ENCODE measurements at places on chromosomes 2 and 18.
A peak's percentile ranks its signal among the peaks of the same experiment; 100 is the strongest.

DNA sequence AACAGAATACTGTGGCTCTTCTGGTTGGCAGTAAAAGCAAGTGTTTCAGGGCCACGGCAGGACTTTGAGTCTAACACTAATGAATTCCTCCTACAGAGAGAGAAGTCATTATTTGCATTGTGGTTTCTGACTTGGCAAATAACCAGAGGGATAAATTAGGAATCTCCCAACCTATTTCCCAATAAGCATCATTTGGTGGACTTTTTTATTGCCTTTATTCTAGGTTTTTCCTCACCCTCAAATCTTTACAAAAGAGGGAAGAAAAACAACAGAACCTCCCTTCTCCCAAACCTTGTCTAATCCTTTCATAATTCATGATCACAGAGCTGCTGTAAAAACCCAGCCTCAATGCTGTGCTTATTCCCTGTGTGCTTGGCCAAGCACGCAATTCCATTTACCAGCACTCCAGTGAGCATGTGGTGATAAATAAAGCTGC lies 179.7 kb downstream of the AGPS start:
- peak; percentile 65 for DNase-seq

- DNase-seq, result peak; percentile 99
These were observed 167.9 kb upstream of the NXPH2 start for GRCh38 chr2:138948070-138948539.

- DNase-seq, result no peak
These were observed 186.3 kb downstream of the EN1 start for GRCh38 chr2:118661179-118661578.

- no peak for DNase-seq
These were observed 49.7 kb downstream of the BABAM2 start for GRCh38 chr2:27940090-27940671.

DNA sequence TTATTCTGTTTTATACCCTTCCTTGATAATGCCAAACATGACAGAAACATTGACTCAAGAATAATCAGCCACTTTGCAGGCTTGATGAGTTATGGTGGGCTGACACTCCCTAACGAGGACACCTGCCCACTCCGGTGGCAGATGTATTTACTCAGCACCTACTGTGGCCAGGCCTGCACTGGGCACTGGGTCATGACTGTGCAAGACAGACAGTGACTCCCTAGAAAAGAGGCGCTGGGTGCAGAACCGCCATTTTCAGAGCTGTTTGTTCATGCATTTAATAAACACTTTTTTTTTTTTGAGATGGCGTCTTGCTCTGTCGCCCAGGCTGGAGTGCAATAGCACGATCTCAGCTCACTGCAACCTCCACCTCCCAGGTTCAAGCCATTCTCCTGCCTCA lies 32.5 kb downstream of the SNED1 start:
- no peak for DNase-seq

DNA sequence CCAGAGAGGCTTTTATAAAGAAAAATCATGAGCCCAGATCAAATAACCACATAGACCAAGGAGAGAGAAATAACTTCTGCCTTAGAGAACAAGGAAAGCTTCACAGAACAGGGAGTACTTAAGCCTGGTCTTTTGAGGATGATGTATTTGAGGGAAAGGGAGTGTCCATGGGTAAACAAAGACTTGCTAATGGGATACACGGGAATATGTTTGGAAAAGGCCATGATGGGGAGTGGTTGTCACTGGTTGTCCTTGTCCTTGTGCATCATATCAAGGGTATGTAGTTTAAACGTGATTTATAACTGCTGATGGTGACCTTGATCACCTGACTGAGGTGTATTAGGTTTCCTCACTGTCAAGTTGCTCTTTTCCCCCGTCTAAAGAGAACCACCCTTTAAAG lies 169.9 kb downstream of the FAM210A start:
- no peak for DNase-seq

DNA sequence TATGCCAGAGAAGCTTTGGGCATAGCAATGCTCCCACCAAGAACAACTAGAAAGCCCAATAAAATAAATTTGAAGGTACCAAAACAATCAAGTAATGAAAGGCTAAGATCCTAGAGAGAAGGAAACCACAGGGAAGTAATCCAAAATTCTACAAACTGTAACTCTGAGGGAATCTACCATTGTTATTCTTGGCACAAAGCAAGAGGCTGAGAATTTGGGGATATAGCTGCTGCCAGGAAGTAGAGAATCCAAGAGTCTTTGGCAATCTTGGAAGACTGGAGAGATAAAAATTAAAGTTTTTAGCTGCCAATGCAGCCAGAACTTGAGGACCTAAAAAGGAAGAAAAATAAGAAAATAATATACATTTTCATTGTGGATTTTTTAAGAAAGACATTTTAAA lies 68.5 kb downstream of the PIGN start:
- DNase-seq, result peak; percentile 63

DNA sequence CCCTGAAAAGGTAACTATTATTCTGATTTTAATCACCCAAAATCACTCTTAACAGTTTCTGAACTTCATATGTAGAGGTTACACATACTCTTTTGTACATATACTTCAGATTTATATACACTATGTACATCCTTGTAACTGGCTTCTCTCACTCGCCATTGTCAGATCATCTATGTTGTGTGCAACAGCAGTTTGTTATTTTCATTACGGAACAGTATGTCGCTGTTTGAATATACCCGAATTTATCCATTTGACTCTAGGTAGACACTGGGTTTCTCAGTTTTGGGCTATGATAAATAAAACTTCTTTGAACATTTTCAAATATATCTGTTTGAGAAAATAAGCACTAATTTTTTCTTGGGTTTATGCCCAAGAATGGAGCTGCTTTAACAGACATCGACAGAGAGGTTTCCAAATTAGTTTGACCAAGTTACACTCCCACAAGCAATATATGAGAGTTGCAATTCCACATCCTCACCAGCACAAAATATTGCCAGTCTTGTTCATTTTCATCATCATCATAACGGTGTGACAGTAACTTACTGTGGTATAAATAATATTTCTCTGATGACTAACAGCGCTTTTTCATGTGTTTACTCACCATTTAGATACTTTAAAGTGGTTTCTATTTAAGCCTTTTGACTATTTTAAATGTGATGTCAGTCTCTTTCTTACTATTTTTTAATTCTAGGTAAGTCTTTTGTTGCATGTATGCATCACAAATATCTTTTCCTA lies 80.9 kb downstream of the SMC6 start:
- DNase-seq, result peak; percentile 21

- DNase-seq, result no peak
These were observed 24.8 kb downstream of the TTC27 start for GRCh38 chr2:32652555-32653209.

DNA sequence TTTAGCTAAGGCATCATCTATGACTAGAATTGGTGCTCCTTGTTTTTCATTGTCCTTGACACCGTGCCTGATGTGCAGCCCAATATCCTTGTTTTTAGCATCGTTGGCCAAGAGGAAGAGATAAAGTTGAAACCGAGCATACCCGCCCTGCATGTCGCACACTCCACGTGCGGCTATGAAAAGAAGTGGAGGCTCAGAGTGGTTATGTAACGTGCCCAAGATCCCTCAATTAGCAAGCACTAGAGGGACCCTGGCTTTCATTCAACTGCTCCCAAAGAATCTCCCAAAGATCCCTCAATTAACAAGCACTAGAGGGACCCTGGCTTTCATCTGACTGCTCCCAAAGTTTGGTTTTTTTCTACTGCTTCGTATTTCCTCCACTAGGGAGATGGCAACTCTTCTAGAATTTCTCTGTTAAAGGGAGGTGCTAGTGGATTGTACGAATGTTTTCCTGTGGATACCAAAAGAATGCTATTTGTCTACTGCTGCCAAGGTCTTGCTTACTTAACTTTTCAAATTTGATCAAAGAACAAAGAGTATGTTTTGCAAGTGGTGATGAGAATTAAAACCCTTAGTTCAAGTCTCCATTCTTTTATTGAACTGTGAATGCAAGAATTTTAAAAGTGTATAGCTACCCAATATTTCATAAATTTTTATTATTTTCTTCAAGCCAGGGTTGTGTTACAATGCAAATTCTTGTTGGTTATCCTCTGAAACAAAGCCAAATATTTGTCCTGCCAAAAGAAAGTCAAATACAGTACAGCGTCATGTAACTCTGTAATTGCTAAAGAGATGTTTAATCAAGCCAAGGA lies 92.1 kb downstream of the AOX1 start:
- peak; percentile 10 for DNase-seq

GRCh38 chr2:162074632-162074895 lies 549 bp upstream of the DPP4 start:
- no peak for DNase-seq

GRCh38 chr2:120733238-120733932 lies 2.3 kb upstream of the GLI2 start:
- DNase-seq, result no peak

- no peak for DNase-seq
These were observed 159.5 kb downstream of the L3MBTL4 start for GRCh38 chr18:6255116-6255705.

DNA sequence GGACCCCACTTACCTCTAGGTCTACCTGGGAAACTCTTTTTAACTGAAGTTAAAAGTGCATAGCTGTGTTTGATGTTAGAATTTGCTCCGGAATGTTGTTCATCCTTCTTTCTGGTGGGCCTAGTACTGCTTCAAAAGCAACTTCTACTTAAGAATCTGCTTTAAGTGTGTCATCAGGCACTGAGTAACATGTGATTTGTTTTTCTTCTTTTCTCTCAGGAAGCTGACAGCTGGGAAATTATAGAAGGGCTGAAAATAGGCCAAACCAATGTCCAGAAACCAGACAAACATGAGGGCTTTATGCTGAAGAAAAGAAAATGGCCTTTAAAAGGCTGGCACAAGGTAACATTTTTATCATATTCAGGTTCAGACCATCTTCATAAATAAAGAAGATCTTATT lies 122.9 kb downstream of the PRKRA start:
- DNase-seq, result no peak

- DNase-seq, result peak; percentile 92
These were observed 486 bp upstream of the GPR39 start for GRCh38 chr2:132415915-132416722.

DNA sequence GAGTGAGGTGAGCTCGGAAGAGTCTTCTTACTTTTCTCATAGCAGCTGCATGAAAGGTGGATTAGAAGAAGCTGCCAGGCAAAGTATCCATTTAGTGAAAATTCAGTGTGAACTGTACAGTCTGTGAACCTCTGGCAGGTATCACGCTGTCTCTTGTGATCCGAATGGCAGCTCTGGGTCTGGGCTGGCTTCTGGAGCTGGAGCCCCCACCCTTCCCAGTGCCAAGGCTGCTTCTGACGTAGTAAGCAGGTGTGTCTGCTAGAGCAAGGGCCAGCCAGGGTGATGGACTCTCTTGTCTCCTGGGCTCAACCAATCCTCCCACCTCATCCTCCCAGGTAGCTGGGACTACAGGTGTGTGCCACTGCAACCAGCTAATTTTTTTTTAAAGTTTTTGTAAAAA lies 14.0 kb upstream of the NTSR2 start:
- DNase-seq, result no peak

DNA sequence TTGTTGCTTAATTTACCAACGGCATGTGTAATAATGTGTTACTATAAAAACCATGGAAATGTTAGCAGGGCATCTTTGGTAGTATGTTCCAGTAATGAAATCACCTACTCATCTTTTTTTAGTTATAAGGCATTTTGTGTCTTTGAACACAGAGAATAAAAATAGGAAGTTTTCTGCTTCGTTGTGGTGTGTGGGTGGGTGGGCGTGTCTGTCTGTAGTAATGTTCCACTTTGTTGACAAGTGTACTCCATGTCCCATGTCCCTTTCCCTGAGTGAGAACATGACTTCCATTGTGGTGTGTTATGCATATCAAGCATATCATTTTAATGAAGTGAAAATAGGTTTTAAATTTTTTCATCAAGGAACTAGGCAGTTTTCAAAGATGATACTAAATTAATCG lies 149.3 kb downstream of the VWC2L start:
- DNase-seq, result no peak

DNA sequence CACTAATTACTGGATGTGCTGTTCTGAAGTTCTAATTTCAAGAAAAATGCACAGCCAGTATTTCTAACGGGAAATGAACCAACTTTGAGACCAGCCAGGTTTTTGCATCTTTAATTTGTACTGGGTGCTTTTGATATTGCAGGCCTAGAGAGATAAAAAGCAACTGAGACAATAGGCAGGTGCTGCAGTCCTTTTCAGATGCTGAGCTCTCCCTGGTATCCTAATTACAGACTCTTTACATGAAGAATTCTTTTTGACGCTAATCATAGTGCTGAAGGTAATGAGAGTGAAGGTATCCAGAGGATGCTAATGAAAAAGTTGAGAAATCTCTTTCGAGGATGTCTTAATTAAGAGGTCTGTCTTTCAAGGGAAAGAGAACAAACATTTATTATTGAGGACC lies 85.1 kb downstream of the SERPINB8 start:
- DNase-seq, result no peak

DNA sequence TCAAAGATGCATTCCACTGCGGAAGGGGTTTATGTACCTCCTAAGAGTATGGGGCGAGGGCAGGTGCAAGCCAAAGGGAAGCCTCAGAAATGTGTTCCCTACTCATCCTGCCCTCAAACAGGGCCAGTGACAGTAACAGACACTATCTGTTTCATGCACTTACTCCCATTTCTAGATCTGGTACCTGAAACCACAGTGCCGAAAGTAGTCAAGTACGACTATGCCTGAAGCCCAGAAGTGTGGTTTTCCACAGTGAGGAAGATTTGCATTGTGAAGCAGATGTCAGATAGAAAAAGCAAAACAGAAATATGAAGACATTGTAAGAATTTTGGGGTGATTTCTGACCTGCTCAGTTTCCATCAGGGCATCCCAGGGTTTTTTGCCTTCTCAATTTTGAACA lies 748.7 kb downstream of the RNF144A start:
- no peak for DNase-seq

DNA sequence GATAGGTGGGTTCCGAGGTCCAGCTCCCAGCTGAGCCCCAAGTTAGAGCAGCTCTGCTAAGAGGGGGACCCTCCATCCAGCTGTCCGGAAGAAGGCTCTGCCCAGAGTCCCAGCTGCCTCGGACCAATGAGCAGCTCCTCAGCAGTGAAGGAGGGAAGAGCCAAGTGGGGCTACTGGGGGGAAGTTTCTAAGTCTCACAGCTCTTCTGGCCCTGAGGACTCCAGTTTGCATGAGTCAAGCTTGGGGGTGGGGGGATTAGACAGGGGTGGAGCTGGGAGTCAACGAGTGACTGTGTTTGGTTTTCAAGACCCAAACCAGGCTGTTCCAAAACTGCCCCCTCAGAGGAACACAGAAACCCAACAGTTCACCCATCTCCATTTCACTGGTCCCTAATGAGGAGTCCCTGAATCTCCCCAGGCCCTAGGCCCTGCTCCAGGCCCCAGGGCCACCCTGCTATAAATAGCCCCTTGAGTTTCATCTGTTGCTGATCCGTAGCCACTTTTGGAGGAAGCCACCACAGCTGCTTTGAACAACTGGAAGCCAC lies 100.9 kb downstream of the TNS1 start:
- peak; percentile 40 for DNase-seq

- DNase-seq, result no peak
These were observed 31.1 kb downstream of the HK2 start for GRCh38 chr2:74864728-74865722.

All from fibroblast of skin of left quadriceps (primary cell).